ENCODE measurements at places on chromosomes 2 and 18.

DNA sequence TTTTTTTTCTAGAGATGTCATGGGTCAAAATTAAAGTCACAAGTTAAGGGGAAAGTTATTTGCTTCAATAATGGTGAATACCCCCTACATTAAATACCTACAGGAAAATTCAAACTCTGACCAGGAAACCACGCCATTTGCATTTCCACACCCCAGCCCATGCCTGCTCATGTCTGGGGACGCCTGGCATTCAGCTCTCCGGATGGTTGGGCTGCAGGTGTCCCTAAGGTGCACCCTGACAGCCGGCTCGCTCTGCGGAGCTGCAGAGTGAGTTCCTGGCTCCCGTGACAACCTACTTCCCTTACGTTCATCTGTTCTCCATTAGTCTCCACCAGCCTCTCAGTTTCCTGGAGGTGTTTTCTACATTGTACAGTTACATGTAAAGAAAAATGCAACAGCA is 122.7 kb upstream of the RIOK3 start:
- DNase-seq: no peak

DNA sequence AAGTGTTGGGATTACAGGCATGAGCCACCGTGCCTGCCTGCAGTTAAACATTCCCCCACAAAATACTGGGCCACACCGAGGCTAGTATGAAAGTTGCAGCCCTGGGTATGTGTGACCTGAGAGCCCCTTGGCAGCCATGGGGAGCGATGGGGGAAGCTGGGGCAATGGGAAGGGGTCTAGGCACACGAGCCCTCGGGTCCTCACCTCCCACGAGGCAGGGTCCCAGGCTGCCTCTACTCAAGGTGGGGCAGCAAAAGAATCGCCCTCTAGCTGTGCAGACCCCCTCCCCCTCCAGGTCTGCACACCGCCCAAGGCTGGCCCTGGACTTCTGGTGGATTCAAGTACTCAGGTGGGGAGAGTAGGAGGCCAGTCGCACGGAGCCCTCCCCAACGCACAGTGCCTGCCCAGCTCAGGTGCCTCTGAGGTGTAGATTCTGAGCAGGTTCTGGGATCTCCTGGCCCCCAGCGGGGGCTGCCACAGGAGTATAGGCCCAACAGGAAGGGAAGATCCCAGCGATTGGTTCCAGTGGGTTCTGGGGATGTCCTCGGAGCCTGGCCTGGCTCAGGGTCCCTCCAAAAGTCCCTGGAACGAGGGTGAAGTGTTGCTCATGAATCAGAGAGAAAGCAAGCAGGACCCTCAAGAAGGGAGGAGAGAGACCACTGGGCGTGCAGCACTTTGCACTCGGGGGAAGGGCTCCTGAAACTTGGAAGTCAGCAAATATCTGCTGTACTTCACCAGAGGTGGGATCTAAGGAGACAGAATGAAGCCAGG is 2.6 kb downstream of the GPR35 start:
- no peak for DNase-seq

DNA sequence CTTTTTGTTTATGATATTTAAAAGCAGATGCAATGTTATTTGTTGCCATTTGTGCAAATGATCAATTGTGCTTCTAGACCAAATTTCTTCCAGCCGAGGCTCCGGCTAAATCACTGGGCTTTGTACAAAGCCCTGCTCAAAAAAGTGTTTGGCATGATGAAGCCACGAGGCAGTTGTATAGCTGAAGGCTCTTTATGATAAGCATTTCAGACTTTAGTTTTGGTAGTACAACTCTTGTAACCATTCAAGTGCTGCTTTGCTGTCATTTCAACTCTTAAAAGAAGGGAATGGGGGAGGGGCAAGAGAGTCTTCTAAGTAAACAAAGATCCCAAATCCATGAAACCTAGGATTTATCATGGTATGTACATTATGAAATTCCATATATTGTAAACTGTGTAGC is 3.3 kb upstream of the ZNF532 start:
- no peak for DNase-seq

DNA sequence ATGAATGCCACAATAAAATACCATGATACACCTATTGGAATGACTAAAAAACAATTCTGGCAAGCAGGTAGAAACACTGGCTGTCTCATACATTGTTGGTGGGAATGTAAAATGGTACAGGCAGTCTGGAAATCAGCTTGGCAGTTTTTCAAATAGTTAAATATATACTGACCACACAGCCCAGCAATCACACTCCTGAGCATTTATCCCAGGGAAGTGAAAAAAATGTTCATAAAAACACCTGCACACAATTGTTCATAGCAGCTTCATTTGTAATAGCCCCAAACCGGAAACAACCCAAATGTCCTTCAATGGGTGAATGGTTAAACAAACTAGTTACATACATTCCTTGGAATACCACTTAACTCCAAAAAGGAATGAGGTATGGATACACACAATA is 137.2 kb downstream of the TFCP2L1 start:
- DNase-seq: no peak

DNA sequence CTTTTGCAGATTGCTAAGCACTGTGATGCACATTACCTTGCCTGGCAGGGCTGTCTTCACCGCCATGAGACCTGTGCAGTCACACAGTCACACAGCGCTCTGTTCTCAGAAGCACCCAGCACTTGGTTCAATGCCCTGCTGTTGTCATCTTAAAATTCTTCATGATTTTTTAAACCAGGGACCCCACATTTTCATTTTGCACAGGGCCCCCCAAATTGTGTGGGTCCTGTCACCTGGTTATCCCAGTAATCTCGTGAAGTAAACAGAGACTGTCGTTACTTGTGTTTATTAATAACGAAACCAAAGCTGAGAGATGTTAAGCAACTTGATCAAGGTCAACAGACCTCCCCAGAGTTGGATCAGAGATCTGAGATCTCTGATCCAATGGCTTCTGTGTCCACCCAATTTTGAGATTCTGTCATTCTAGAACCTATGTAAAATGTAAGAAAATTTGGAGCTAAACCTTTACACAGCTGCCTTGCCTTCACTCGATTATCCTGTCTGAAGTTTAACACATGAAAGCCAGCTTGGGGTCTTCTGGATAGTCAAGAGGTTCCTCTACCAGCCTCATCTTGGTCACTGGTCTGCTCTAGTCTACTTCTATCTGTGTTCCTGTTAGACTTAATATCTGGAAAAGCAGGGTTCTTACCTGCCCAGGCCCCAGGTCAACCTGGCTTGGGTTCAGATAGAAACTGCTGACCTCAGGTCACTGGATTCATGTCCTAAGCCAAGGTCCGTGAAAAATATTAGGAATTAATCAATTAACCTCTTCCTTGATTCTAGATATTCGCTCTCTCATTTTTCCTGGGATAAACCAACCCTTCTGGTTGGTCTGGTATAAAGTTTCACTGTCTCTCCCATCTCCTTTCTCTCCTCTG is 13.7 kb upstream of the TTC39C start:
- DNase-seq: no peak

GRCh38 chr2:3633089-3633981 is 24.7 kb upstream of the ALLC start:
- no peak for DNase-seq

DNA sequence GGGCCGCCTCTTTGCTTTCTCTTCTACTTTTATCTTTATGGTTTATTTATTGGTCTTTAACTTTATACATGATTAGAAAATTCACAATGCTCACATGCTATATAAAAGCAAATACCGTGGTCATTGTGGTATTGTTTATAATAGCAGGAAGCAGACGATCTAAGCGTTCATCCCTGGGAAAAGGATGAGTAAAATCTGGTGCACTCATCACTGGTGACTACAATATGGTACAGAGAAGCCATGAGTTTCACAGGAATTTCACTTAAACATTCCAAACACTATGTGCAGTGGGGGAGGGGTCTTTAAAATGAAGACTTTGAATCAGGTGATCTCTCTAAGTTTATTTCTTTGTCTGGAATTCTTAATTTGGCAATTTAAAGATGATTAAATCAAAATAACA is 97.9 kb downstream of the SCN3A start:
- DNase-seq: no peak

DNA sequence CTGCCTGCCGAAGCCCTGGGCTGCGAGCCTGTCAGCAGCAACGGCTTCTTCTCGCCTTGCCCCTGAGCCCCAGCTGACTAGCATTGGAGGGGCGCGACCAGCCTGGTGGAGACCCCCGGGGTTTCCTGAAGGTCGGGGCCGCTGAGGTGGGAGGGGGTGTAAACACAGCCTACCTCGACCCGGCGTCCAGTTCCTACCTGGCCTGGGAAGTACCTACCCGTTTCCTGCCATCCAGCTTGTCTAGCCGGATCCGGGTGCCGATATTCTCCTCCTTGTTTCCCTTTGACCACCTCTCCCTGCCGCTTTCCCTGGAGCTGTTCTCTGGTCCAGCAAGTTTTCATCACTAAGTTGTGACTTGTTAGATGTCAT is 511 bp downstream of the MOB4 start:
- no peak for DNase-seq

DNA sequence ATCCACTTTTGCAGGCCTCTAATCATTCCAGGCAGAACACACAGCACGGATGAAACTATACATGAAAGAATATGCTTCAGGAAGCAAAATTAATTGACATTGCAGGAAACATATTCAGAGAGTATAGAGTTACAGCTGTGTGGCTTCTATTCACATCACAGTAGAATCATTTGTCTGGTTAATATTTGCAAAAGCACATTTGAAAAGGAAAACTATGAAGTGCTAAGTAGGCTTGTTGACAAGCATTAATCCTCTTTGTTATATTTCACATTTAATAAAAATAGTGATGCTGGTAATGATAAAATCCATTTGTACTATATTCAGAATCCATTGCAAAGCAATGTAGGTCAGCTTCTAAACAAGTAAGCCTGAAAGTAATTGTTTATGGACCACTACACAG is 32.2 kb upstream of the PIK3C3 start:
- DNase-seq: no peak

DNA sequence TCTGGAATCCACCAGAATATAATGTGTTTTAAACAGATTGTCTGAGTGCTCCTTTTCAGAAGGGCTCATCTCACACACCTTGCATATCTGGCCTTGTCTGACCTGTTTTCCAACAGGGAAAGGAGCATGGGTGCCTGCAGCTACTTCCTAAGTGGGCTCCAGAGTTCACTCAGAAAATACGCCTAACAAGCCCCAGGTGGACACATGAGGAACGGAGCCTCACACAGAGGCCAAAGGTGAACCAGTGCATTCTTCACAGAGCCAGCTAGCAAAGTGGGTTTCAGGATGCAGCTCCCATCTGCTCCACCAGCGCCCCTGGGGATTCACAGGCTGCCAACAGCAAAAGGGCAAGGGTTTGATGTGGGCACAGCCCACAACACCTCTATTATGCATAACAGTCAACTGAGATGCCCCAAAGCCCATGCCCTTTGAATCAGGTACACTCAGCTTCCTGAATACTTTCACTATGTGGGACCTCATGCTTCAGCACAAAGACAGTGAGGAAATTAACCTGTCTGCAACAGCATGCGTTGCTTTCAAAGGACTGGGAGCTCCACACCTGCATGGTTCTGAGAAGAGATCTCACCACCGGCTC is 86.6 kb downstream of the CCBE1 start:
- no peak for DNase-seq

DNA sequence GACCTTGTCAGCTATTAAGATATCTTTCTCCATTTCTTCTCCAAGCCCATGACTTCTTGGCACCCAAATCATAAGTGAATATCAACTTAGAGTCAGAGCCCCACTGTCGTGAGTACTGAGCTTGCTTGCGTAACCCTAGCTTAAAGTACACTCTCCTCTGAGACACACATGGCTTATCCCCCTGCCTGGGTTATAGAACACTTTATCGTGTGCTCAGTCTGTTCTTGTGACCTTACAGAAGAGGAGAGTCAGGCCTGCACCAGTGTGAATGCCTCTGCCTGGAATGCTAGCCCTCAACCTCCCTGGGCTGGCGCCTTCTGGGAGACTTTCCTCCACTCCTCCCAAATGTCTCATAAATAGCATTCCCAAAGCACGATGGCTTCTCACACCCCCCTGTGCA is 79.3 kb downstream of the CEP192 start:
- no peak for DNase-seq

- DNase-seq: no peak
These were observed 260.9 kb downstream of the LPIN1 start for GRCh38 chr2:12007282-12007681.

DNA sequence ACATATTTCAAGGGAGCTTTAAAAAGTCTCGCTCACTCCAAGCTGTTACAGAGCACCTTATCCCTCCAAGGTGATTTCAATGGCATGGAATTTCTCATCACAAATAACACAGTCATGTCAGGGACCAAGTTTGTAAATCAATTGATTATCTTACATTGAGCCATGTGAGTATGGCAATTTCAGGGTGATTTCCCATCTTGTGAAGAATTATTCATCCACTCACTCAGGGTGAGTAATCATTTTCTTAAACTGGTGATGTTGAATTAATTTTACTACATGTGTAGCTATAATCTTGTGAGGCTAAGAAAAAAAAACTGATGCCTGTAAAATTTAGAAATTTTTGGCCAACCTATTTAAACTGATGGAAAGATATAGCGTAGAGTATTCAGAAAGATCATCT is 3.3 kb upstream of the ABCA12 start:
- DNase-seq: no peak

All from stimulated activated CD8-positive, alpha-beta memory T cell treated with anti-CD3 and anti-CD28 coated beads, Interleukin-4, amount 100 ng/mL, for 24 hours (primary cell).